H54 (cell line): ENCODE measurements at places on chromosomes 11 and 22.

DNA sequence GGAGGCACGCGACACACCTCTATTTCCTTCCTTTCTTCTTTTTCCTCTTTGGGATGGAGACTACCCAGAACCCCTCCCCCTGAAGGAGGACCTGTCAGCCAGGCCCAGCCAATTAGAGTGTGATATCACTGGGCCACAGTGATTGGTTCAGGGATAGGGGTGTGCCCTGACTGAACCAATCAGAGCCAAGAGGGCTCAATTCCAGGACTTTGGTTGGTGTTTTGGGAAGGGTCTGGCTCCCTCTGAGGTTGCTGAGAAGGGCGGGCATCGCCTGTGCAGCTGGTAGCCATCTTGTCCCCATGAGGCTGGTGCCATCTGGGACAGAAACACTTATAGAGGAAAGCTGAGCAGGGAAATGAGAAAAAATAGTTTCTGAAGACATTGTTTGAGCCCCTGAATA is 71.4 kb downstream of the CHST1 start:
- peak; percentile 26 for DNase-seq

GRCh38 chr11:116927163-116927974 is 89.9 kb upstream of the APOA1 start:
- no peak for DNase-seq

GRCh38 chr11:46345131-46345597 is 2.1 kb upstream of the DGKZ start:
- no peak for DNase-seq

DNA sequence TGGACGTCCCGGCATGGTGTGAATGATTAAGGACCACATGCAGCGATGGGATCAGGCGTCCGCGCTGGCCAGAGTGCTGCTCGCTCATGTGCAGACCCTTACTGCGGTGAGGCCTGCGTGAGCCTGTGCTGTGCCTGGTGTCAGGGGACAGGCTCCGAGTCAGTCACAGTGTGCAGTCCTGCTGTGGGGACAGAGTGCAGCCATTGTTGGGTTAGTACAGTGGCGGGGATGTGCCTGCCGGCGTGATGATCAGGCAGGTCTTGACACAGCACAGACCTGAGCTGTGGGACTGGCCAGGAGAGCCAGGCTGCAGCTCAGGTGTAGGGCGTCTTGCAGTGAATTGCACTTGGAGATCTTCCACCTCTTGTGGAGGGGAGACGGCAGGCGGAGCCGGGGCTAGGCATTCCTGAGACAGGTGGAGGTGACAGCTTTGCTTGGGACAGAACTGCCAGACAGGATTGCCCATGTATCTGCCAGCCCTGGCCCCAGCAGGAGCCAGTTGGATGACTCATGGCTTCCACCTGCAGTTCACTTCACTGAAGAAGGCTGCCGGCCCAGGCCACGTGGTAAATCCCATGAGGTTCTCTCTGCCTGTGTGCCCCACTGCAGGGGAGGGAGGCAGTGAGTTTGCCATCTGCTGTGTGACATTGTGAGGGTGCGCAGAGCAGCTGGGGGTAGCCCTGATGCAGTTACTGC is 17.3 kb downstream of the TRMU start:
- peak; percentile 67 for DNase-seq

DNA sequence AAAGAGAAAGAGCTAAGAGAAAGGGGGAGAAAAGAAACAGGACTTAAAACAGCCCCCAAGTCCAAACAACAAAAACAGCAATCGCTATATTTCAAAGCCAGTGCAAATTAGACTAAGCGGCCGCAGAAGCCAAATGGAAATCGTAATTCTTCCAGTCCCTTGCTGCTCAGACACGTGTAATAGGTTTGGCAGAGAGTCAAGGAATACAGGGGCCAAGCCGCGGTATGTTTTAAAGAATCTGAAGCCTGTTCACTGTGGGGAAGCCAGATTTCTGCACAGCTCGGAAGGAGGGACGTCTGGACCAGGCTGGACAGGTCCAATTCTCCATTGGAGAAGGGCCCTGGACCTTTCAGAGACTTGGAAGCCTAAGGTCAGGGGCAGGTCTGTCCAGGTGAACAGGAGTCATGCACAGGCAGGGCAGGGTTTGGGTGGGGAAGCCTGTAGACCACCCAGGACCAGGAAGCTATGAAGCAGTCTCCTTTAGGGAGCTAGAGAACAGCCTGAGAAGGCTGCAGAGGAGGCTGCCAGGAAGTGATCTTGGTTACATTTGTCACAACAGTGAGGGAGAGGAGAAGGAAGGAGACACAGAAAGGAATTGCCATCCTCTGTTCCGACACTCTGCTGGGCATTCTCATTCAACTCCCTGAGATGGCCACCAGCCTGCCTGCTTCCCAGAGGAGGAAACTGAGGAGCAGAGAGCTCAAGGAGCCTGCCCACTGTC is 265.5 kb upstream of the ISX start:
- no peak for DNase-seq

GRCh38 chr11:1226226-1226985 is 3.5 kb downstream of the MUC5B start:
- no peak for DNase-seq

DNA sequence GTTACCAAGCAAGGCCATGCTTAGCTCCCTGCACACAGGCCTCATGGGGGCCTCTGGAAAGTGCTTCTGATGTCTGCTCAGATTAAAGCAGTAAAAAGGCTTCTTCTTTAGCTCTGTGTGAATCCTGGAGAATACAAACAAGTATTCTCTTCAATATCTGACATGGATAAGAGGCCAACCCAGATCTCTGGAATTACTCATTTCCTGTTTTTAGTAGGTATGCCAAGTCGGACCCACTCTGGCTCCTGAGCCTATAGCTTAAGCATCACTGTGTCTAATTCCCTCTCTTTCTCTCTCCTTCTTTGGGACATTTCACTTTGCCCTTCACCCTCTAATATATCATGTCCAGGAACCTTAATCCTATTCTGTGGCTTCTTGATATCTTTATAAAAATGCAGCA is 529.6 kb upstream of the CCDC90B start:
- DNase-seq, result no peak

DNA sequence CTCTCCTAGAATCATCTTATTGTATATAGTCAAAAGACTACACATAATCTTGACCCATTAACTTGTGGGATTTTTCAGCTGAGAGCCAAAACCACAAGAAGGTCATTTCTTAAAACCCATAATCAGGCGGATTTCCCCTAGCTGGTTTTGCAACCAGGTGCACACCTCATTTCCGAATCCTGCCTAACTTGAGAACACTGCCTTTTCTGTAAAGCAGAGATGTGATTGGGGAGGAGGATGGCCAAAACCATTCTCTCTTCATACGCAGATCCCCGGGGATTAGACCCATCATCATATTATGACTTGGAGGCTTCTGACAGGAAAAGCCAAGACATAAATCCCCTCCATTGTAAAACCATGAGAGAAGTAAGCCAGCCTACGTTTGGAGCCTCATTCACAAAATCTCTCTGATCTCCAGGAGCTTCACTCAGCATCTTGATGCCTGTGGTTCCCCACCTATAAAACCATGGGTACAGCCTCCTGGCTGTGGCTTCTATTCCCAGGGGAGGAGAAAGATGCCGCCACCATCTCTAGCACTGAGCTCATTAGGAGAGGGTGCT is 191.3 kb downstream of the KIF18A start:
- DNase-seq, result no peak

DNA sequence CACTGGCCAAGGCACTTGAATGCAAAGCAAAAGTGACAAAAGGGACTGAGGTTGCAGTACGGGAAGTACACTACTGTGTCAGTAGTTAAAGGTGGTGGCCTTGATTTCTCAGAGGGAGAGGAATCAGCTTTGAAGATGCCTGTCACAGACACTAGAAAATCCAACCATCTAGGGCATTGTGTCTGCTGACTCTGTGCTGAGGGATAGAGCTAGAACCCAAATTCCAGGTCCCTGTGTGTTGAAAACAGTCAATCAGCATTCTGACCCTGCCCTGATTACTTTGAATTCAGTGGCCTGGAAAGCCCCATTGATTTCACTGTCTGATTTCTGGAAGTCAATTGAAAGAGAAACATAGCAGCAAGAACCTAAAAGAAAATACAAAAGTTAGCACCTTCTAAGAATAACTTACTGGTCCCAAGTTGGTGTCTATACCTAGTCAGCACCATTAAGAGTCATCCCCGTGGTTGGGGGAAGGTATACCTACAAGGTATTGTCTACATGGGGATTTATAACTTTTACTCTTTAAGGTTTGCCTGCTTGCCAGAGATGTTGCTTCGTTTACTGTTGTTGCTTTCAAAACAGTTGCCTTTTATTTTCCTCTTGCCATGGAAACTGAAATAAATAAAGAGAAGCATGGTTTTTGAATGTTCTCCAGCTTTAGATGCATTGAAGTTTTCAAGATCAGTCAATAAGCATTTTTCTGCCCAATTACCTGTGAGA is 97.3 kb downstream of the PDHX start:
- no peak for DNase-seq

DNA sequence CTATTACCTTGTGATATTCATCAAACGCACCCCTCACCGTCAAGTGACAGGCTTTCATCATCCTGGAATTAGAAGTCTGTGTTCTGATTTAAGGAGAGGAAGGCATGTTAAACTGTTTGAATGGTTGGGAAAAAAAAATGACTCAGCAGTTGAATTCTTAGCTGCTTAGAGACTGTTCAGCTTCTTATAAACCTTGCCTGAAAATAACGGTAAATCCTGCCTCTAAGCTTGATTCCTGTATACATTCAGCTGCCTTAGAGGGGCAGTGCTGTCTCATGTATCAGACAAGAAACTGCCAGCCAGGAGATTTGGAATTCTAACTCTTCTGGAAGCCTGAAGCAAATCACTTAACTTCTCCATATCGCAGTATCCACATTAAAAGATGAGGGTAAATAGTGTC is 437.4 kb downstream of the JRKL start:
- DNase-seq, result no peak

DNA sequence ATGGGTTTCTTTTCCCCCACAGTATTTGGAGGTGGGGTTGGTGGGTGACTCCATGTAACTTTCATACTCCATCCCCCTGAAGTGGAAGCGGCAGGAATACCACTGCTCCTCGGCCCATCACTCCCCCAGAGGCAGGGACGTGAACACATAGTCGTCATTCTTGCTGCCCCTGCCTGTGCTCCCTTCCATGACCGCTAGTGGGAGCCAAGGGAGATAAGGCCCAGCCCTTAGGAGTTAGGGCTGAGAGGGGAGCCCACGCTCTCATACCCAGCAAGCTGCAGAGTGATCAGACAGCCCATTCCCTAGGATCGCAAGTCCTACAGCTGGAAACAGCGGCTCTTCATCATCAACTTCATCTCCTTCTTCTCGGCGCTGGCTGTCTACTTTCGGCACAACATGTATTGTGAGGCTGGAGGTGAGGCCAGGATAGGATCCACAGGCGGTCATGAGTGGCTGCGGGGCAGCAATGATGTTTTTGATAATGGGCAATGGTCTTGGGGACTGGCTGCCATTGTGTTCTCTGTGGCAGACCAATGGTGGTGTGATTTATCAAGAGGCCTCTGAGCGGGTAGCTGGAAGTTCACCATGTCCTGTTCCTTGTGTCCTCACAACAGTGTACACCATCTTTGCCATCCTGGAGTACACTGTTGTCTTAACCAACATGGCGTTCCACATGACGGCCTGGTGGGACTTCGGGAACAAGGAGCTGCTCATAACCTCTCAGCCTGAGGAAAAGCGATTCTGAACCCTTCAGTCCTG is 15.9 kb downstream of the RHOG start:
- DNase-seq, result peak; percentile 61

GRCh38 chr22:41966607-41967240 is 2.5 kb upstream of the SEPTIN3 start:
- DNase-seq, result no peak

DNA sequence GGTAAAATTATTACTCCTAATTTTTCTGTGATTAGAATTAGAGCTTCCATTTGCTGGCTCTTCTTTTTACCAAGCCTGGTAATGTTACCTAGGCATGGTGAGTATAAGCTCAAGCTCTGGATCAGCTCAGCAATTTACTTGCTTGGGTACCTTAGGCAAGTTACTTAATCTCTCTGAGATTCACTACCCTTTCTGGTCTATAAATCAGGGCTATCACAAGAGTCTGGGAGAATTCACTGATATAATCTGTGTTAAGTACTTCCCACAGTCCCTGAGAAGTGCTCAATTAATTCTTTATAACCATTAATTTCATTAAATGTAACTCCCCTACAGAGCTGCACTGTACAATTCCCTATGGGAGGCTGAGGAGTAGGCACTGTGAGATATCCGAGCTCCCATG is 44.2 kb downstream of the TMEM123 start:
- no peak for DNase-seq

- DNase-seq, result peak; percentile 86
These were observed 94.1 kb downstream of the SWAP70 start for GRCh38 chr11:9757809-9758636.

GRCh38 chr22:36228944-36229343 is 10.4 kb downstream of the APOL2 start:
- DNase-seq, result no peak

DNA sequence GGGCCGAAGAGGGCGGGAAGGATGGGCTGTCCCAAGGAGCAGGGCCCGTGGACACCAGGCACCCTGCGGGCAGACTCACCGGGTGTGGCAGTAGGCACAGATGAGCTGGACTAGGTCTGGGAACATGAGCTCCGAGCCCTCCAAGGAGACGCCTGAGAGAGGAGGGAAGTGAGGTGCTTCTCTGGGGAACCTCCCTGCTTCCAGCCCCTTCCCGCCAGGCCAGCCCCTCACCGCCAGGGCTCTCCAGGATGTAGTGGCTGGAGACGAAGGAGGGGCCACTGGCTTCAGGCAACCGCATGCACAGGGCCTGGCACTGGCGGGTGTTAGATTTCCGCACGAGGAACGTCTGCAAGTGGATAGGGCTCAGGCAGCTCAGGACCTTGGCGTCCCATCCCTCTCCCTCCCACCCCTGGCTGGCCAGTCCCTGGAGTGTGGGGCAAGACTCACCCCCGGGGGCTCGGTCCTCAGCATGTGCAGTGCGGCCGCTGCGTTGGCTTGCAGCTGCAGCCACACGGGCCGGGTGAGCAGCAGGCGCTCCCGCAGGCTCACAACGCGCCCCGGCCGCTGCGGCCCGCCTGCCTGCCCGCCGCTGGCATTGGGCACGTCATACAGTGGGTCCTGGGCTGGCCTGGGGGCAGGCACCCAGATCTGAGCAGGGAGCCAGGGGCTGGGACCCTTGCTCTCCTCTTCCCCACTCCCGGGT is 552 bp downstream of the RIN1 start:
- DNase-seq, result peak; percentile 51
